Cortex of kidney (tissue), 1 donor: ENCODE measurements at places on chromosomes 16 and 17.

DNA sequence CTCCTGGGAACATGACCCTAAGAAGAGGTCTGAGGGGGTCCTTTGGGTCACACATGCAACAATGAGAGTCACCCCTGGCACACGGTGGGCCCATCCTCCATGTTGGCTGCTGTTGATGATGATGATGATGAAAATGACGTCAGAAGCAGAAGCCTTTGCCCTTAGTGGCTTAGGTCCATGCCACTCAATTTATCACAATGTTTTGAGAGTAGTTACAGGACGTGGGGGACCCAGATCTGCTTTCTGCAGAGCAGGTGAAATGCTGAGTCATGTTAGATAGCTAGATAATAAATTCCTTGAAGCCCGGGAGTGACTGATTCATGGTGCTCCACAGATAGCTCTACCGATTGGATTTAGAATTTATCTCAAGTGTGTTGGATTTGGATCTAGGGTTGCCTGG, 53.9 kb downstream of the VPS35L start:
- DNase-seq, result no peak

- DNase-seq, result no peak
Observed at GRCh38 chr17:67272312-67273047, 27.5 kb upstream of the HELZ start.

- DNase-seq, result no peak
Observed at GRCh38 chr17:49779739-49780231, 8.7 kb upstream of the KAT7 start.

DNA sequence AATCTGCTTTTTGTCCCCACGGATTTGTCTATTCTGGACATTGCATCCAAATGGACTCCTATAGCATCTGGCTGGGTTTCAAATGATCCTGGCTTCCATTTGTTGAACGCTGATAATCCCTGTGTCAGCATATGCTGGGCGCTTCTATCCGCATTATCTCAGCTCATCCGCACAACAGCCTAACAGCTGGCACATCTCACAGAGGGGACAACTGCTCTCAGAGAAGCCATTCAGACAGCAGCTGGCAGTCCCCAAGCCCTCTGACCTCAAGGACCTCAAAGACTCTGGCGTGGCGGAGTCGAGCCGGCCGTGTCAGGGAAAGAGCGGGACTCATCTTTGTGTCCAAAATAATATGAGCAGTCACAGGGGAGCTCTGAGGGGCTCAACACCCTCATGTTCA, 82.3 kb downstream of the NT5M start:
- no peak for DNase-seq

- no peak for DNase-seq
Observed at GRCh38 chr16:454397-454940, 29.0 kb downstream of the RAB11FIP3 start.

DNA sequence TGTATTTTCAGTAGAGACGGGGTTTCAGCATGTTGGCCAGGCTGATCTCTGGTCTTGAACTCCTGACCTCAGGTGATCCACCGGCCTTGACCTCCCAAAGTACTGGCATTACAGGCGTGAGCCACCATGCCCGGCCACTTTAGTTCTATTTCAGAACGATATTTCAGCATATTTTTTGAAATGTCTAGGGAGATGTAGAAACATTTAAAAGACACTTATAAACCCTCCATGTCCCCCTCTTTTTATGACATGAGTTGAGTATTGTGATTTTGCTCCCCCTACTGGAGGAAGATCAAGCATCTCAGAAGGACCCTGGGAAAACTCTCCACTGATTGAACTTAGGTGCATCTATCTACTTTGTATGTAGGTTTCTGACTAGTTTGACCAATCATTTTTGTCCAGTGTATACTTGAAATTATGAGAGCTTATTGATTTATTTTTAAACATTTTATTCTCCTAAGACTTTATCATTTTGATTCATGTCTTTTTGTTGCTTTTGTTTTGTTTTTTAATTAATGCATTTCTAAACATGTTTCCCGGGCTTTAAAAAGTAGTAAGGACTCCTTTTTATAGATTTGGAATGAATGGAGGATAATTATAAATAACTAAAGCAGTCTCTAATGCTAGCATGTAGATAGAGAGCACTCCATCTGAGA, 105.1 kb downstream of the CHD9 start:
- DNase-seq, result no peak

- no peak for DNase-seq
Observed at GRCh38 chr17:30236297-30236624, 764 bp upstream of the SLC6A4 start.
